ENCODE measurements at places on chromosomes 1 and 21.

- DNase-seq: no peak
These were observed 58.3 kb downstream of the MSH4 start for GRCh38 chr1:75855010-75855409.

- no peak for DNase-seq
These were observed 54.0 kb upstream of the CNN3 start for GRCh38 chr1:94980582-94981574.

GRCh38 chr1:243452092-243452491 is 196.3 kb downstream of the SDCCAG8 start:
- DNase-seq: no peak

DNA sequence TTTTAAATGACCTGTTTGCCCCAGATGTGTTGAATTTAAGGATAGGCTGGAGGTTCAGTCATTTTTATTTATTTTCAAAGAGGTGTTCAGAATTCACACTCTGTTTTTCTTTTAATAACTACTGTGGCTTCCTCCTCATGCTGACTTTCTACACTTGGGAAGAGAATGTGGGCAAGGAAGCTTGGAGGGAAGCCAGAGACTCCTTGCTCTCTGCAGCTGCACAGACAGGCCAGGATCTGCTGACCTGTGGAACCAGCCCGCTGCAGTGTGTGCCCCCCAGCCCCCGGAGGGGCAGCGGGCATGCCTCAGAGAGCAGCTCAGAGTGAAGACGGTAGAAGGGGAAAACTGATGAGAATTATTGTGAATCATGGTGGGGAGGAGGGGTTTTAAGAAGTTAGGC is 16.9 kb downstream of the MGST3 start:
- no peak for DNase-seq

DNA sequence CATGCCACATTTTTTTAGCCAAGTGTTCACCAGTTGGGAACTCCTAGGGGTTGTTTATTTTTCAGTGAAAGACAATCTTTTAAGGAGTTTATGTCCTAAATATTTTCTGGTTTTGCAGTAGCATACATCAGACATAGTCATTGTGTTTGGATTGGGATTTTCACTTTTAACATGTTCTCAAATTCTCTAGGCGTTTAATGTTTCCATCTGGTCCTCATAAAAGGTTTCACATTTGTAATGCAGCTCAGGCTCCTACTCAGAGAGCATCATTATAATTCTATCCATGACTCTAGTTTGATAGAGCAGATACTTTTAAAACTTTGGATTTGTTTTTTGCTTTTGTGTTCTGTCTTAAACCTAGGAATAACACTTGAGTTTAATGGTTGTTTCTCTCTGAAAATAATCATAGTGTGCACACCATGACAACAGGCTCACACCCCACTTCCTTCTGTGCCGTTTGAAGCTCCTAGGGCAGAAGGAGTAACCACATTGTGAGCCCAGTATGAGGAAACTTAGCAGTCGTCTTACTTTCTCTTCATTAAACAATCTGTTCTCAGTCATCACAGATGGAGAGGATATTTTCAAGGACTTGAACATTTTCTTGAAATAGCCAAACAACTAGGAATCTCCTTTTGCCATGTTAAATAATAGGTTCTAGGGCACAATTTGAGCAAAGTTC is 219.6 kb downstream of the PDE4B start:
- no peak for DNase-seq

GRCh38 chr1:58649555-58649954 is 50.3 kb downstream of the MYSM1 start:
- no peak for DNase-seq

GRCh38 chr1:213666113-213666512 is 321.7 kb upstream of the PROX1 start:
- no peak for DNase-seq

DNA sequence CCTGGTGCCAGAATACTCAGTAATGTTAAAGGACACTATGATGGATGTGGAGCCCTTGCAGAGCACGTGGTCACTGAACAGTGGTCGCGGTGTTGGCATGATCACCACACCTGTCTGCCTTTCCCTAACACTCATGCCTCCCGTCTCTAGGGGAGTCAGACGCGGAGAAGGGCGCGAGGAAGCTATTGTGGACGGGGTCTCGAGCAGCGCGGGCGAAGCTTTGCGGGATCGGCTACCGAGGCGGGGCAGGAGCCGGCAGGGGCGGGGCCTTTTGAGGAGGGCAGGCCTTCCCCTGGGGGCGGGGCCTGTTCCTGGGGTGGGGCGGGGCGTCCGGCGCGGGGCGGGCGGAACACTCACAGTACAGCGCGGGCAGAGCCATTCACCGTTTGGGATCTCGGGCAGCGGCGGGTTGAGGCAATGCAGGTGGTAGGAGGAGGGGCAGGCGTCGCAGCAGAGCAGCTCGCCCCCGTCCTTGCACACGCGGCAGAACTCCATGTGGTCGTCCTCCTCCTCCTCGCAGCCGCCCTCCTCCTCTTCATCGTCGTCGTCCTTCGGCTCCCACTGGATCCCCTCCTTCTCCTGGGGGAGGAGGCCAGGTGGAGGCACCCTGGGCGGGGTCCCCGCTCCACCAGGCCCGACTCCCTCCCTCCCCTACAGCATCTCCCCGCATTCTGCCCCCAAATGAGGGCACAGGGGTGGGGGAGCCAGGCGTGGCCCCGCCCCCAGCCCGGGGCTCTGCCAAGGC is 31.5 kb downstream of the CHD5 start:
- DNase-seq: no peak

DNA sequence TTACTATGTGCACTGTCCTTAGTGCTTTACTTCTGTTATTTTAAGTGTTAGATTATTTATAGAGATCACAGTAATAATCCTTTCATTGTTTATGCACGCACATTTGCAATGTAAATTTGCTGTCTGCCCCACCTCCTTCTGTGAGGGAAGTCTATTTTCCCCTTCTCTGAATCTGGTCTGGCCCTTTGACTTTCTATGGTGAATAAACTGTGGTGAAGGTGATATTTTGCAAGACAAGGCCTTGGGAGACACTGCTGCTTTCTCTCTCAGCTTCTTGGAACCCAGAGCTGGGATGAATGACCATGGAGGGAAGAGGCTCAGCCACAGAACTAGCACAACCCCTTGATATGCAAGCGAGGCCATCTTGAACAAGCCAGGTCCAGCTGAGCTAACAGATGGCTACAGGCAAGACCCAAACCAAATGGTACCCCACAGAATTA is 156.3 kb downstream of the ST6GALNAC3 start:
- DNase-seq: no peak

GRCh38 chr1:110130113-110130591 is 17.9 kb downstream of the UBL4B start:
- DNase-seq: peak; percentile 18

DNA sequence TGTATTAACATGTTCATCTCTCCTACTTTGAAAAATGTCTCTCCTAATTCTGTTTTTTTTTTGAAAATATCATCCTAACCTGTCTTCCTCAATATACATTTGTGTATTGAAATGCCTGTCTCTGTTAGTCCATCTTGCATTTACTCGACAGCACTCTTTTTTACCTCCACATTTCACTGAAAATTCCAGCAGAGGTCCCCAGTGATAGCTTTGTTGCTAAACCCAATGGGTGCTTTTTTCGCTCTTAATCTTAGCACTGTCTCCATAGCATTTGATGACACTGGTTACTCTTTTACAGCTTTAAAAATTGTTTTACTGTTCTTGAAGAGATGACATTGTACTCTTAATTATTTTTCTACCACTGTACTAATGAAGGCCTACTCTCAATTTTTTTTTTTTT is 10.8 kb downstream of the OSBPL9 start:
- no peak for DNase-seq

- no peak for DNase-seq
These were observed 50.2 kb upstream of the IGSF5 start for GRCh38 chr21:39694750-39695149.

DNA sequence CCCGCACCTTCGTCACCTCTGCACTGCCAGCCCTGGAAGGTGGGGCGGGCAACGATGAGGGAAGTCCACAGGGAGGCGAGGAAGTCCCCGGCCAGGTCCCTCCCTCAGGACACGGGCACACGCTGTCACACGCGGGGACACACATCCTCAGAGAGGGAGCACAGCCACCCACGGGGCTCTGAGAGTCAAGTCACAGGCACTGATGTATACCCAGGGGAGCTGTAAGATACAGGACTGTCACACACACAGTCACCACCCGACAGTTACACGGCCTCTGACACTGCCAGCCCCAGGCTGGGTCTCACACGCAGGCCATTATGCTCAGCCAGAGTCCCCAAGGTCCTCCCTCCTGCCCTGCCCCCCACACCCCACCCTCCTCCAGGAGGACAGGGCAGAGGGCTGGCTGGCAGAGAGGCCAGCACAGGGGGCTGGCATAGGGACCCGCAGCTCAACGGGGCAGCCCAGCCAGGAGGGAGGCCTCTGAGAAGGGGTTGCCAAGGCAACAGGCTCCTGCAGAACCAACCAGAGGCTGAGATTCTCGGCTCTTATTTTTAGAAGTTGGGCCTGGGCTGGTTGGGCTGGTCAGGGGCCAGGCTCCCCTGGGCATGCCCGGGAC is 17.7 kb upstream of the ADGRB2 start:
- no peak for DNase-seq

DNA sequence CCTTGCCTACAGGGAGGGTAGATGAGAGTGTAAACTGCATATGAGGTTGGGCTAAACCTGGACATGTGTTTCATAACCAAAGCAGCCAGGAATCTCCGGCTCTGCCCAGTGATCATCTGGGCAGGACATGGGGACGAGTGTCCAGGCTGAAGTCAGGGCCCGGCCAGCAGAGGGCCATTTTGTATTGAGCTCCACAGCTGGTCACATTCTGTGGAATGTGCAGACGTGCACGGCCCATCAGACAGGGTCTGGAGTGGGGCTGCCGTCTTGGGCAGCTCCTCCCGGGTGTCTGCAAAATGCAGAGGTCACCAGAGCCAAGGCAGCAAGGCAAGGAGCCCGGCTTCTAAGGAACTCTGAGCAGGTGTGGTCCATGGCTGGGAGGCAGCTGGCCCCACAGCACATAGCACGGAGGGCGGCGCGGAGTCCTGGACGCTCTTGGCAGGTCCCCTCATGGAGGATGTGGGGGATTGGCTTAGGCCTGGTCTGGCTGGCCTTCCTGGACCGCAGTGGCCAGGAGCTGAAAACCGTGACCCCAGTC is 6.2 kb downstream of the LRRC3 start:
- no peak for DNase-seq

- no peak for DNase-seq
These were observed 21.3 kb downstream of the KRTAP10-1 start for GRCh38 chr21:44518686-44519085.

GRCh38 chr1:229884765-229885164 is 182.3 kb upstream of the GALNT2 start:
- no peak for DNase-seq

GRCh38 chr21:14557413-14557812 is 11.3 kb upstream of the SAMSN1 start:
- DNase-seq: no peak

DNA sequence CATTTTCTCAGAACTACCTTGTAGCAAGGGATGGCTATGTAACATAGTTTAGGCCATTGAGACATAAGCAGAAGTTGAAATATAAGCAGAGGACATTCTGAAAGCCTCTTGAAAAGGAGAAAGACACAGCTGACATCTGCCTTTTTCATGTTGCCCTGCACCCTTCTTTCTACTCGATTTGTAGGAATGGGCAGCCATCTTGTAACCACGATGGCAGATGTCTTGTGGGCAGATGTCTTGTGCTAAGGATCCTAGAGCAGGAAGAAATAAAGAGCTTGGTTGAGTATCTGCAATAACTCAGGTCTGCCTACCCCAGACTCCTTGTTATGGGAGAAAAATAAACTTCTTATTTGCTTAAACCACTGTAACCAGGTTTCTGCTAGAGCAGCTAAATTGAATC is 351.0 kb downstream of the PDE4B start:
- DNase-seq: no peak

DNA sequence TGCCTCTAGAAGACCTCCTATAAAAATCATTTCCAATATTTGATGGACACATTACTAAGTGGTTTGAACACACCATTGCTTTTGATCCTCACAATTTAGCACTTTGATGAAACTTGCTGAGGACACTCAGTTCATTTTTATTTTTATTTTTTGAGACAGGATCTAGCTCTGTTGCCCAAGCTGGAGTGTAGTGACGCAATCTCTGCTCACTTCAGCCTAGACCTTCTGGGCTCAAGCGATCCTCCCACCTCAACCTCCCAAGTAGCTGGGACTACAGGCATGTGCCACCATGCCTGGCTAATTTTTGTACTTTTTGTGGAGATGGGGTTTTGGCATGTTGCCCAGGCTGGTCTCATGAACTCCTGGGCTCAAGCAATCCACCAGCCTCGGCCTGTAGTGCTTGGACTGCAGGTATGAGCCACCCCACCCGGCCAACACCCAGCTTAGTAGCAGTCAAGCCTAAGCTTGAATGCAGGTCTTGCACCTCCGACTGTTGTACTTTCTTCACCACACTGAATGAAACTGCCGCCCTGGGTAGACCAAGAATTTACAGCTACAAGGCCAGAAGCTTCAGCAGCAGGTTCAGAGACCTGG is 24.8 kb upstream of the ATP2B4 start:
- DNase-seq: no peak

DNA sequence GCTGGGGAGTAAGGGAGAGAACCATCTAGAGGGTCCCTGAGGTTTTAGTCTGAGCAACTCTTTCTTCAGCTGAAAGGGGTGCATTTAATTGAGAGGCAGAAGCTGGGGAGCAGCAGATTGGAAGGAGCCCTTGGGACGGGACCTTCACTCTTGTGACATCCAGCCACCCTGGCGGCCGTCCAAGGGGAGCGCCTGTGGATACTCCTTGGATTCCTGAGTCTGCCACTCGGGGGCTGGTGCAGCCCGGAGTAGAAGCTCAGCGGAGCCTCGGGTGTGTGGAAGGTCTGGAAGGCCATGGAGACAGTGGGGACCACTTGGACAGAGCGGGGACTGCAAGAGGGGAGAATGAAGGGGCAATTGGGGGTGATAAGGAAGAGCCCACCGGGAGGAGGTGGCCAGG is 68.7 kb downstream of the AJAP1 start:
- DNase-seq: no peak

GRCh38 chr1:16247441-16247840 is 10.5 kb upstream of the CPLANE2 start:
- DNase-seq: no peak

GRCh38 chr21:34061983-34062382 is 11.4 kb upstream of the MRPS6 start:
- no peak for DNase-seq

DNA sequence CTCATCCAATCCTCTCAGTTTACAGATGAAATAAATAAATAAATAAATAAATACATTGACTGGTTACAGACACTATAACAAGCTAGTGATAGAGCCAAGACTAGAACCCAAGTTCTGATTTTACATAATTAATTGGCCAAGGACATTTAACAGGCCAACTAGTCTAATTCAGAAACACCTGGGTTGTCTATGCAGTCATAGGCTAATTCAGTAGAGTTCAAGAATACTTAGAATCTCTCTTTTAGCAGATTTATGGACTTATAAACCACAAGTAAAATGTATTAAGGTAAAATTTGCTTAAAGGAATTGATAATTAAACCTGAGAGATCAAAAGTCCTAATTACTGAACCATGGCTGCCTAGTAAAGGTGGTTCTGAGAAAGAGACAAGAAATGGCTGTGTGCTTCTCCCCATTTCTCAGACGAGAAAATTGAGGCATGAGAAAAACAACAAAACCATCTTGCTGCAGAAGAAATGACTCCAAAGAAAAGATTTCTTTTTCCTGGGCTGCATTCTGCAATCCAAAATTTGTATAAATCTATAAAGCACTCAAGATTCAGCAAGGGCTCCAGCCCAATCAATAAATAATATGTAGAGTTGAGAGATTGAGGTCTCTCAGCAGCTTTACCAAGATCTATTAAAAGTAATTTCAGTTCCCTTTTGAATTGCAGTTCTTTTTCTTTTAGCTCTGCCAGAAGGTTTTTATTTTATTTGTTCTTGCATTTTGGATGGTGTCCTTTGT is 98.3 kb downstream of the DUSP10 start:
- no peak for DNase-seq

- DNase-seq: no peak
These were observed 801.9 kb downstream of the BRINP3 start for GRCh38 chr1:189675712-189676244.

Data from natural killer cell treated with Interleukin-12 subunit alpha and Interleukin-12 subunit beta and Interleukin-15 and Interleukin-18, amount 100 ng/mL, for 72 hours (primary cell).